ENCODE measurements at places on chromosomes 2 and 18.

DNA sequence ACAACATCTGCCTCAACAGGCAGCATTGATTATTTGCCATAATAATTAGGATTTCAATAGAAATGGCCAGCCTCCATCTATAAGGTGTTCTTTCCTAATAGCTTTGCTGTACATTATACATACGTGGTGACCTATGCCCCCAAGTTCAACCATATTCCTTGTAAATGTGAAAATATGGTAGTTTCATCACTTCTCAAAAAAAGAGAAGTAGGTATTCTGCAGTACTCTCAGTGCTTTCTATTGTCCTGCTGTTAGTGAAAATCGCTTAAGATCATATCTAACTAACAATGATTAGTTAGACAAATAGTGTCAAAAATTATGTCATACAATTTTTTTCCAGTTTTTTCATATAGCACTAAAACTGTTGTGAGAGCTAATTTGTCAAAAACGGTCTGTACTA is 79.6 kb downstream of the SLC4A10 start:
- DNase-seq, result no peak

DNA sequence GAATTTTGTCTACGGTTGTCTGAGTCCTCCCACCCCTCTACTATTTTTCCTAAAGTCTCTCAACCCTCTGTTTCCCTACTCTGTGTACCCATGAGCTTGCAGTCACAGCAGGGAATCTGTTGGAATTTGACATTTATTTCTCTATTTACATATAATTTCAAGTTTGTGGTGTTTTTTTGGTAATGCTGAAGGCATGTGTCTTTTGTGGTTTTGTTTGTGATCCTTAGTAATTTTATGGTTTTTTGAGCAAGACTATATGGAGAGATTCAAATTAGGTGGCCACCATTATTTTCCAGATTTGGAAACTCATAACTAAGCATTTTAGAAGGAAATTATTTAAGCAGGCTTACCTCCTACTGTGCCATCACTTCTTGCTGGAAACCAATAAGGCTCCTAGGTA is 27.2 kb upstream of the FBLN7 start:
- DNase-seq, result no peak

DNA sequence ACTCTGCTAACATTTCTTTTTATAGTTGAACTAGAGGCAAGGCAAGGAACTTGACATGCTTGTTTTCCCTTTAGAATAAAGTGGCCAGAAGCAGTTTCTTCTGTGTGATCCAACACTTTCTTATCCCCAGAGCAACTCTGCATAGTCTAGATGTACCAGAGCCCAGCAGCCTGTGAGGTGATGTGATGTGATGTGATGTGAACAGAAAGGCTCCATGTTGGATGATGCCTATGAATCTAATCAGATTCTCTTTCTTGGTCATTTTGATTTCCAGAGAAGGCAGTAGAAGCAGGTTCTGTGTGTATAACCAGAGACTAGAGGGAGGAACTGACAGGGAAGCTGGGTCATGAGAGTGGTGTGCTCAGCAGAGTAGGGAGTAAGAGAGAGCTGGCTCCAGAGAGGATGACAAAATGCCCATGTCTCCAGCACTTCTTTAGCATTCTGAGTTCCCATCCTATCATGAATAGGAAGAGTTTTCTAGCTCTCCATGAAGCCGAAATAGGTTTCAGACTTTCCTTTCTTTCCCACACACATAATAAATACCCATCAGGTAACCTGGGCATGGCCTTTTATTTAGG is 31.0 kb upstream of the PTH2R start:
- no peak for DNase-seq

- no peak for DNase-seq
Measured at GRCh38 chr18:5444269-5444668, 99.5 kb downstream of the EPB41L3 start.

- DNase-seq, result no peak
Measured at GRCh38 chr2:216689397-216689796, 6.0 kb downstream of the IGFBP5 start.

- no peak for DNase-seq
Measured at GRCh38 chr2:180343528-180344345, 336.6 kb upstream of the CWC22 start.

GRCh38 chr2:117170897-117171296 is 643.6 kb upstream of the DDX18 start:
- DNase-seq, result no peak

DNA sequence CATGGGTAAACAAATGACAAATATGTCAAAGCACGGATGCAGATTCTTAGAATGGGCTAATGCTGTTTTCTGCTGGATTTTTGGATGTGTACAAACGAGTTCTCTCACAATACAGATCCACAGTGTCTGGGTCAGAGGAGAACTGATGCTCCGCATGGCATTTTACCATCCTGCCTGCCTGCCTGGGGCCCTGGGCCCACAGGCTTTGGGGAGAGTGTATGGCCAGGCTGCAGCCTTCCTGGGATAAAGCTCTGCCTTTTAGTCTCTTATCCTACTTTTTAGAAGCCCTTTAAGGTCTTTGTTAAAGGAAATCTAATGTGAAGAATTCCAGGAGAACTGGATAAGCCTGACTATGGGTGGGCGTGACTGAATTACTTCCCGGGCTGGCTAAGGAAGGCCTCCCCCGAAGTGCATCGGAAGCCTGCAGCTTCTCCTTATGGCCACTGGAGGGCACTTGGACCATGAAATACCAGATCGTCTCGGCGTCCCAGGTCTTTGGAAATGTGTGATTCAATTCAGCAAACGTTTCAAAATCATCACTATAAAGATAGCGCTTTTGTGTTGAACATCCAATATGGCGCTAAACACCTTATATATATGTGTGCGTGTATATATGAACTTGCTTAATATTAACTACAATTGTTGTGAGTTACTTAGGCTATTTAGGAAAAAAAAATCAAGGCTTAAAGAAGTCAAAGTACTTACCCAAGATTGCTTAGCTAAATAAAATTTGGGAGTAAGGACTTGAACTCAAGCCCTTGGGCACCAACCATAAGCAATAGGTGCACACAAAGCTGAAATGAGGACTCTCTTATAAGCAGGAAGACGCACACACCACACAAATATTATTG is 15.2 kb upstream of the DNPEP start:
- DNase-seq, result peak; percentile 72

Measured in NCI-H510A treated with DMSO at 0.1 percent for 48 hours (cell line).